ENCODE measurements at places on chromosomes 3 and 15. TPM values are rescaled to one million over a fixed set of nuclear protein-coding genes. Genes with fewer than 3 reads are reported as not detected.

DNA sequence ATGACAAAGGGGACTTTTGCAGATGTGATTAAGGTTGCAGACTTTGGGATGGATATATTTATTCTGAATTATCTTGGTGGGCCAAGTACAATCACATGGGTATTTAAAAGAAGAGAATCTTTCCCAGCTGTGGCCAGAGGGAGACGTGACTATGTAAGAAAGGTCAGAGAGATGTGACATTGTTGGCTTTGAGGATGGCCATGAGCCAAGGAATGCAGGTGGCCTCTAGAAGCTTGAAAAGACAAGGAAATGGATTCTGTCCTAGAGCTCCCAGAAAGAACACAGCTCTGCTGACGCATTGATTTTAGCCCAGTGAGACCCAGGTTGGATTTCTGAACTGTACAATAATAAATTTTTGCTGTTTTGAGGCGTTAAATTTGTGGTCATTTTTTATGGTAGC lies 616.0 kb upstream of the TBL1XR1 start:
- DNase-seq = peak; percentile 73

DNA sequence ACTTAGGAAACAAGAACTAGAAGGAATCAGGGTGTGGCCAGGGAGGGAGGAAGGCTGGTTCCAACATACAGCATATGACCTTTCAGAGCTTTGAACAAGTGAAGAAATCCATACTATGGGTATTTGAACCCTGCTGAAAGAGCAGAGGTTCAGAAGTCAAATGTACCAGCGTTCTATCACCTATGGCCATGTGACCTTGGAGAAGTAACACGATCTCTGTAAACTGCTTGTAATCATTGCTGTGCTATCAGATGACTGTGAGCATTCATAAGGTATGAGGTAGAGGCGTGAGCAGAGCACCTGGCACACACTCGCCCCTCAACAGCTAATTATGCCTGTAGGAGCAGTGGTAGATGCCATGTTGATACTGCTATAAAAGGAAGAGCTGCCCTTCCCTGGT lies 55.2 kb downstream of the KLHL6 start:
- DNase-seq = no peak

GRCh38 chr3:58581328-58582091 lies 4.3 kb upstream of the FAM107A start:
- no peak for DNase-seq

DNA sequence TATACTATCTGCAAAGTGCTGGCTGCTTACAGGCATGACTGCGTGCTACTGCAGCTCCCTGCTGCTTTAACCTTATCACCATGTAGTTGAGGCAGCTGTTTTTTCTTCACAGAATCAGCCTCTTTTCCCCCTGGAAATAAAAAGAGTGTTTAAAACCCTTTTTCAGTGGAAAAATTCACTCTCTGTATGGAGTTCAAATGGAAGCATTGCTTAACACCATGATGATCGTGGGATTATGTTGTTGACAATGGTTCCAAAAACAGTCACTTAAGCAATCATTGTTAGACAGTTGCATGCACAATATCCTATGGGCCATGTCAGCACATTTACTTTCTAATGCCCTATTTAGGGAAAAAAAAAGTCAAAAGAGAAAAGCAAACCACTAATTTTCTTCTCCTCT lies 536.4 kb downstream of the UNC13C start:
- DNase-seq = no peak

DNA sequence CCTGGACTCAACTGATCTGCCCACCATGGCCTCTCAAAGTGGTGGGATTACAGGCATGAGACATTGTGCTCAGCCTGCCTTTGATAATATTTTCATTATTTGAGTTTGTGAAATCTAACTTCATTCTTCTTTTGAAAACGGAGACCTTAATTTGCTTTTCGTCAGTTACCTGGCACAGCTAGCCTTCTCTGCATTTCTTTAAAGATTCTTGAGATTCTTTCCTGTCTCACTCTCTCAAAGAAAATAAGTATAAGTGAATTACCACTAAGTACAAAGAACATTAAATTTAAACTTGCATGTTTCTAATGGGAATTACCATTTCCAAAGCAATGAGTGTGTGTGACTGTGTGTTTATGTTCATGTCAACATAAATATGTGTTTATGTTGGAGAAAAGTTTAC lies 187.9 kb downstream of the NFKBIZ start:
- no peak for DNase-seq

Gene ZPLD1
- total RNA-seq = not detected

Measured in sciatic nerve (tissue), 2 donors.